ENCODE measurements at places on chromosomes 5 and 9. TPM values are rescaled to one million over a fixed set of nuclear protein-coding genes. Genes with fewer than 3 reads are reported as not detected.
A peak's percentile ranks its signal among the peaks of the same experiment; 100 is the strongest.

Gene ZNF883
- total RNA-seq = 0.23 TPM

Gene PCDHB3
- 0.08 TPM for total RNA-seq

Gene CCDC183
- total RNA-seq = 1.8 TPM

Gene HTR4
- 2.4 TPM for total RNA-seq

Gene CLIC3
- total RNA-seq = 0.42 TPM

Gene BAAT
- 167 TPM for total RNA-seq

Gene ACSL6
- total RNA-seq = 7.4 TPM

DNA sequence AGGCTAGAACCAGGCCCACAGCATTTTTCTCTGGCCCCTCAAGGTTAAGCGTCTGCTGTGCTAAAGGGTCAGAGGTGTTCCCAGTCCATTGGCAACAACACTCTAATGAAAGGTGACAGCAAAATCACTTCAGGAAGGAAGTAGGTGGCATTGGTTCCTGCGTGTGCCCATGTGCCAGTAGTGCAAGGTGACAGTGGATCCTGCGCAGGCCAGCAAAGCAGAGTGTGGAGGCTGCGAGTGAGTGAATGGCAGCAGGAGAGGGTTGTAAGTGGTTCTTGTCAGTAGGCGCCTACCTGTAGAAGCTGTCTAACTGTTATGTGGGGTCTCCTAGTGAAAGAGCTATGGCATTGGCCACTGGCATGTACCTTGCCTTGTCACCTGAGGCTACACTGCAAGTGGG, 898.2 kb upstream of the TYRP1 start:
- no peak for DNase-seq

- DNase-seq = no peak
Observed at GRCh38 chr5:127985811-127986325, 97.7 kb upstream of the SLC12A2 start.

GRCh38 chr5:91095786-91096385, 287.2 kb downstream of the ARRDC3 start:
- DNase-seq = no peak

- DNase-seq = no peak
Observed at GRCh38 chr9:122402403-122402871, 31.6 kb downstream of the PTGS1 start.

- DNase-seq = no peak
Observed at GRCh38 chr5:82356021-82356420, 77.9 kb upstream of the RPS23 start.

DNA sequence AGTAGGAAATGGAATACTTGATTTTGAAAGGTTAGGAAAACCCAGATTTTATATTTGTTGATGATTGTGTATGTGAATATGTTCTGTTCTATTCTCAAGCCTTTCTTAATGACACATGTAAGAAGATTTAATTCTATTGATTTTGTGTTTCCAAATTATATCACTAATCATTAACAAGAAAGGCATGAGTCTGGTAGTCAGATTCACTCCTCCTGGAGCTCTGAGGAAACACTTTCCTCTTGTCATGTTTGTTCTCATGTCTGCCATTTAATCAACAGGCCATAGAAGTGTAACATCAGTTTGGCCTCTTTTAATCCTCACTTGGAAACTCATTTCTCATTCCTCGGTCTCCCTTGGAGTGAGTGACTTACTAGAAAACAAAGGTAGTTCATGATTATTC, 40.6 kb upstream of the F2R start:
- DNase-seq = no peak

DNA sequence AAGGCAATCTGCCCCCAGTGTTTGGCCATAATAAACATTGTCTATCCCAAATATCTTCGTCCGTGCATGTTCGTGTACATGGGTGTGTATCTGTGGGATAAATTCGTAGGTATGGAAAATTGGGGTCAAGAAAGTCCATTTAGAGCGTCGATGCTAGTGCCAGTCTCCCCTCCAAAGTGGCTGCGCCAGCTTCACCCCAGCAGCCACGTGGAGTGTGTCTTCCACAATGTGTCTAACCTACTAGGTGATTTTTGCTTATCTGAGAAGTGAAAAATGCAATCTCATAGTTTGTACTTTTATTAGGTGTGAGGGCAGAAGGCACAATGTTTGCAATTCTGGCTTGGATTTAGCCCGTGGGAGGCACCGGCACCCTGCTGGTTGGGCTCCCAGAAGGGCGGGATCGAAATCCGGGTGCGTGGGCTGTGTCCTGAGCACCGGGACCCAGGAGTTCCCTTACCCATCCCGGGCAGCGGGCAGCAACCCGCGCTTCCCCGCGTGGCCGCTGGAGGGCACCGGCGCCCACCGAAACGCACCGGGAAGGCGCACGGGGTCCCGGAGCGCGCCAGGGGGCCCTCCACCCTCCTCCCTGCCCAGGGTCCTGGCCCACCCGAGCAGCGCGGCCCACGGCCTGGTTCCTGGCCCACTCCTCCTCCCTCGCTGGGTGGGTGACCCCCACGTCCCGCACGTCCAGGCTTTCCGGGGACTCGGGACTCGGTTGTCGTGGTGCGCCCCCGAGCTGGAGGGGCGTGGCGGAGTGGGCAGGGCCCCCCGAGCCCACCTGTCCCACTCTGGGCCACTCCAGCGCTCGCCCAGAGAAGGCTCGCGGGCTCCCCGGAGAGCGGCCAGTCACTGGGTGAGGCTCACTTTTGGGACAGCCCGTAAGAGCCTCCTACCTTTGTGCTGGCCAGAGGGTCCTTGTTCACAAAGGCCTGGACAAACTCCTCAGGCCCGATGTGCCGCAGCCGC, 55.4 kb upstream of the RNF130 start:
- DNase-seq = peak; percentile 43

- no peak for DNase-seq
Observed at GRCh38 chr9:108528231-108528630, 327.6 kb downstream of the ACTL7B start.

GRCh38 chr5:158288272-158288657, 429.3 kb upstream of the CLINT1 start:
- DNase-seq = no peak

DNA sequence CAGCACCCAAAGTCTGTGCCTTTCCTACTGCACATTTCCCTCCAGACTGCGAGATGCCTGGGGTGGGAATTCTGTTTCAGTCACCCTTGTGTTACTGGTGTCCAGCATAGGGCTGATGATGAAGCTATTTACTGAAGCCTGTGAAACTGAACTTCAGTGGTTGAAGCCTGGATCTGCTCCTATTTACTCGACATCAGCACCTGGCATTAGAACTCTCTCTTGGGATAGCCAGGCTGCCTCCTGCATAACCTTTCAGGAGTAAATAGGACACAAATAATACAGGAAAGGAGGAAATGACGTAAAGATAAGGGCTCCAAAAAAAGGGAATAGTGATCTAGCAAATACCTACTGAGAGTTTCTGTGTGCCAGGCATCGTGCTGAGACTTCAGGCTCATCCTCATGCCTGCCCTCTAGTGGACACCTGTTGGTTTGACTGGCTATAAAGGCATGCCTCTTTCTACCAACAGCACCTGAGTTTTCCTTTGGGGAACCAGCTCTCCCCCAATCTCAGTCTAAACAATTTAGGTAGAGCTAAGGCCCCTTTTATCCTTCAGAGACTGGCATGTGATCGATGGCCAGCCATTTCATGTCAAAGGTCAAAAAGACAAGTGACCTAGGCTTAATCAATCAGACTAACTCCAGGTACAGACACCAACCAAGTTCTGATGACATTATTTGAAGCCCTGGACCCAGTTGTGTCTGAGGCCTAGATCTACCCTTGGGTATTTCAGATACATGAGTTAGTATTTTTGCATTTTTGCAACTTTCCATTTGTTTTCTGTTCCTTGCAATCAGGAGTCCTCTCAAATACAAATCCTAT, 192.1 kb upstream of the TRIM32 start:
- DNase-seq = peak; percentile 49

- no peak for DNase-seq
Observed at GRCh38 chr9:25094518-25094917, 548.8 kb upstream of the IZUMO3 start.

DNA sequence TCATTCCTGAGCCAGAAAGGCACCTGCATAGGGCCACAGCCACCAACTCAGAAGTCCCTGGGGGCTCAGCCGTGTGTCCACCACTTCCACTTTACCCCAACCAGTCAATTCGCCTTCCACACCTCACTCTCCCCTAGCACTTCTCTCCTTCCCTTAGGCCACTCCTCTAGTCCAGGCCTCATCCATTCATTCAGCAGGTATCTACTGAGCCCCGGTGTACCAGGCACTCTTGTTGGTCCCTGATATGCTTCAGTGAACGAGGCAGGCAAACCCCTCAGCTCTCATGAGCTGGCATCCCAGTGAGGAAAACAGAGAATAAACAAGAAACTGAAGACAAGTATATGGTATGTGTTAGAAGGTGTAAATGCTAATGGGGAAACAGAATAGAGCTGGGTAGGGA, 28.7 kb downstream of the NDUFA8 start:
- DNase-seq = no peak

DNA sequence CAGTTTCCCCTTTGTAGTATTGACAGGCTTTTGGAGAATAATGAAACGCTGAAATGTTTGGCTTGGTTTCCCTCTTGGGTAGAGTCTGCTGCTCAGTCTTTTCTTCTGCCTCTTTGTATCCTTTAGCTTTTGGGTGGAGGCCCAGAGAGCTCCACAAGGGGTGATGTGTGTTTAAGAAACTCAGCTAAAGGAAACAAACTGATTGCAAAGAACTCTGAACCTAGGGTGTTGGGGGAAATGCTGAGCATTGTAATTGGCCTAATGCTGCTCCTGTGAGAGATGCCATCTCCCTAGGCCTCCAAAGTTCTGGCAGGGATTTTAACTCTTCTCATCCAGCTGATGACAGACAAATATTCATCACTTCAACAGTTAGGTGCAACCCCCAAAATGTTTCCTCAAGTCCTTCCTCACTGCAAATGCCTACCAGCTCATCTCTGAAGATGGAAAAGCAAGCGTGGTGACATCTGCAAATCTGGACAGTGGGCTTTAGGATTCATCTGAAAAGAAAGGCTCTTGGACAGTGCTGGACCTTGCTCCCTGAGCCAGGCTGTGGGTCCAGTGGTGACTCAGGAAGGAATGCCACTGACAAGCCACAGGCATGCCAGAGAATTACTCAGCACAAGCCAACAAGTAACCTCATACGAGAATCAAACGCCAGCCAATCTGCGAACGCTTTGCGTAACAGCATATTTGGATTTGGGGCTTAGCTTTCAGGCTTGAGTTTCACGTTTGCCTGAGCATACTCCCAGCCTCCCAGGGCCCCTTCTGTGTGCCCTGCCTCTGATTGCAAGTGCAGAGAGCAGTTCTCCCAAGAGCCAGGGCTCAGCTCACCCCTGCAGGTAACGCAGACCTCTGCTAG, 30.5 kb upstream of the ZSWIM6 start:
- DNase-seq = no peak

GRCh38 chr9:74771262-74771585, 116.5 kb downstream of the TRPM6 start:
- no peak for DNase-seq

- no peak for DNase-seq
Observed at GRCh38 chr9:3288686-3289085, 237.1 kb downstream of the RFX3 start.

- no peak for DNase-seq
Observed at GRCh38 chr9:126394802-126395201, 68.2 kb downstream of the MVB12B start.

DNA sequence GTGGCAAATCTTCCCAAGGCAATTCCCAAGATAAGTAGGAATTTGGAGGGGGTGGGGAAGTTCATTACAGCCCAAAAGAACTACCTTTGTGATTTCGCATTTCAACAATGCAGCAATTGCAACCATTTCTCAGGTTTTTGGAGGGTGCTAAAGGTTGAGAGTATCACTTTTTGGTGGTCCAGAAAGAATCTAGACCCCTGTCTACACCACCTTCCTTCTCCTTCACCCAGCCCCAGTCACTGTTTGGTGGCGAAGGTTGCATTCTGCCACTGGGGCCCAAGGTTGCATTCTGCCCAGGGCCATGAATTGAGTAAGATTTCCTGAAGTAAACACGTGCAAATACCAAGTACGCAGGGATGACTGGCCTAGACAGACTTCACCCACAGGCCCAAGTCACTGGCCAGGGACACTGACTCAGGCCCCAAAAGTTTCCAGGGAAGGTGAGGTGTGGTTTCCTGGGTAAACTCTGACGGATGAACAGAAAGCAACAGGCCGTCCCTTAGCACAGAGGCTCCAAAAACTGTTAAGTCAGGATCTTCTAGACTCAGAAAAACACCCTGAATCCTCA, 5.7 kb downstream of the PDE6A start:
- no peak for DNase-seq

GRCh38 chr5:80185095-80185494, 70.8 kb downstream of the SERINC5 start:
- DNase-seq = no peak

- no peak for DNase-seq
Observed at GRCh38 chr9:71857159-71857558, 53.8 kb downstream of the ABHD17B start.

All from liver (tissue), 10 donors.